ENCODE measurements at places on chromosomes 12 and 14.

GRCh38 chr12:106247674-106248311 lies at the start of gene CKAP4:
TSS of gene CKAP4 (minus strand) at chr12:106248020. CDS start at chr12:106247851, 169 bp downstream.
- no peak for DNase-seq

DNA sequence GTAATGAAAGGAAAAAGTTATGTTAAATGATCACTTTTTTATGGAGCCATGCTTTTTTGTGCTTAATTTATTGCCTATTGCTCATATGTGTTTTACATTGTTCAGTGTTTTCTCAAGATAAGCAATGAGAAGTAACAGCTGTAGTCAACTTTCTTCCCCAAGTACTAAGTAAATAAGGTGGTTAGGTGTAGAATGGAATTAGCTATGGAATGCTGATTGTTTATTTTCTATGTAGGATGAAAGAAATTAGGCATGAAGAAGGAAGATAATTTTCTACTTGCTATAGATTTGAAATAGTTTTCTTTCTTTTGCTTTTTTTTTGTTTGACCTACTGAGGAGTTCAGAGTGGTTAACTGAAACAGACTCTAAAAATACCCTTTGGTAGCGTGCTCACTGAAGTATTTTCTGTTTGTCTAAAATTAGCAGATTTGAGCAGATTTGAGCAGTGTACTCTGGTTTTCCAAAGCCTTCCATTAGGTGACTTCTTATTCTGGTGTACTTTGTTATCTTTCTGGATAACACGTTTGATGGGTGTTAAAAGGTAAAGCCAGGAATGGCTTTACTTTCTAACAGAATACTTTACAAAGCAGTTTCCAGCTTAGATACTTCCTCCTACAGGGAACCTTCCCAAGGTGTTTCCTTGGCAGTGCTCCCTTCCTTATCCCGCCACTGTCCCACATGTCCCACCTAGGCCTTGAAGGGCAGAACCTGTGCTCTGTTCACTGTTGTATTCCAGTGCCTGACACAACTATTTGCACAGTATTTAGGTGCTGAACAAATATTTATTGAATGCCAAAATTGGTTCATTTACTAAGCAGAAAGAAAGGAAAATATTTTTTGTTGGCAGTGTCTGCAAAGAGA lies 56.0 kb downstream of the RASSF3 start:
- DNase-seq = no peak

DNA sequence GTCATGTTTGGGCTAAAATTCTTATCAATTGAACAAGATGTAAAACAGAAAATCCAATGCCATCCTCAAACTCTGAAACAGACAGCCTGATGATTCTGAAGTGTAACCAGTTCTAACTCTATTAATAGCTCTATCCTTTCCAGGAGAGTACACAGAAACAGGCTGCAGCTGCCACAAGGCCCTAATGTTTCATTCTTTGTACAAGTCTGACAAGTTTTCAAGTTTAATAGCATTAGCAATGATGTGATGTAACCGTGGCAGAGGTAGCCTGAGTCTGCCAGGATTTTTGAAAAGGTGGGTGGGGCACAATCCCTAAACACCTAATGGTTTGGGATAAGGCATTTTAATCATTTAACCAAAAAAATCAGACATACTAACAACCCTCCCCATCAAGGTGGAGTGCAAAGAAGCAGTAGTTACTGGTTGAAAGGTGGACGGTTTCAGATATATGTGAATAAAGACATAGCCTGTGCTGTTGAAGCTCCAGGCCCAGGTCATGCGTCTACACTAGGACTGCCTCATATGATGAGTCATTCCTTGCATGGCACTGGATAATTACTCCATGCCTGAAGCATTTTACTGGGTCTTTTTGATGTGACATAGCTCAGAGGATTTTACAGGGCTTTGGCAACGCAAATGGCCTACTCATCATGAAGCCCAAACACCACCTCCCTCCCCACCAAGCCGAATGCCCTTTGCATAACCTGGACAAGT lies 145.1 kb upstream of the GRIP1 start:
- no peak for DNase-seq

DNA sequence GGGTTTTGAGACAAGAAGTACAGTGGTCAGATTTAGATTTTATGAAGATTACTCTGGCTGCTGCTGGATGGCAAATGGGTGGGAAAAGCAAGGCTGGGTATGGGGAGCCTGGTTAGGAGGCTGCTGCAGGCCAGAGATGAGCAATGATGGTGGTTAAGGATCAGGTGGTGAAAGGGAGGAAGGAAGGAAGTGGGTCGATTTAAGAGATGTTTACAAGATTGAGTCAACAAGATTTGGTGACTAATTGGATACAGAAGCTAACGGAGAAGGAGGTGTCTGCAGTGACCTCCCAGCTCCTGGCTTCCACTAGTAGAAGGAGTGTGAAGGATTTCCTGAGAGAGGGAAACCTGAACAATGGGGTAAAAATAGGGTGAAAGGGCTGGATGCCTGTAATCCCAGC lies 18.7 kb downstream of the NOS1 start:
- no peak for DNase-seq

DNA sequence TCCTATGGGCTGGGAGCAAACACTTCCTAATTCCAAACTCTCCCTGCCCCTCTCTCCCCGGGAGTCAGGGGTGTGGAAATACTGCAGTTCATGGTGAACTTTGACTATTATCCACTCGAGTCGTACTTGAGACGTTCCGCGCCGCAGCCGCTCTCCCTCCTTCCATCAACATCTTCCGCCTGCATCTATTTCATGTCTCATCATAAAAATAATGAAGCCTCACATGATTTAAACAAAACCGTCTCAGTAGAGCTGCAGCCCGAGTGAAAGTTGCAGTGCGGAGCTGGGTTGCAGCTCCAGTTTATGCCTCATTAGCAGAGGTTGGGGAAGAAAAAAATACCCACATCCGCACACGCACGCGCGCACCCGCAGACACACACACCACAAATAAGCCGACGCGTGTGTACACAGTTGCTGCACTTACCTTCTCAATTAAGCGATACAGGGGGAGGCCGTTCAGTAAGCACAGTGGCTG lies 283 bp downstream of the LMO3 start:
- peak; percentile 81 for DNase-seq

- no peak for DNase-seq
These were observed 178.6 kb downstream of the AACS start for GRCh38 chr12:125243811-125244210.

- DNase-seq = peak; percentile 44
These were observed 97.1 kb upstream of the CDKN3 start for GRCh38 chr14:54299410-54300363.

- DNase-seq = no peak
These were observed 12.7 kb upstream of the HNF1A start for GRCh38 chr12:120965534-120966091.

GRCh38 chr14:103190741-103191140 lies 67.5 kb downstream of the TNFAIP2 start:
- no peak for DNase-seq

DNA sequence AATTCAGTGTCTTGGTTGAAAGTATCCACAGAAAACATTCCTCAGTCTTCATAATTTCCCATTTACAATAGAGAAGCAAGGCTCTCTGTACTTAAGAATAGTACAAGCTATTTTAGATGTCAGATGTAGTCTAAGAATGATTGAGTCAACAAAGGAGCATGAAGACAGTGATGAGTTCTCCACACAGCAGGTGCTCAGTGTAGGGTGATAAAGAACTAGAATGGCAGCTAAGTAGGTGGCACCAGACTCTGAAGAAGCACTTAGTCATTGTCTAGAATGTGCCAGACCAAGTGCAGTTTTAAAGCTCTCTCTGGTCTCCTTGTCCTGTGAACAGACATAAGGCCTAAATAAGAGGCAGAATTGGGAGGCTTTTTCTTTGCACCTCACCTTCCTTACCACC lies 504.6 kb downstream of the NRXN3 start:
- peak; percentile 100 for DNase-seq

DNA sequence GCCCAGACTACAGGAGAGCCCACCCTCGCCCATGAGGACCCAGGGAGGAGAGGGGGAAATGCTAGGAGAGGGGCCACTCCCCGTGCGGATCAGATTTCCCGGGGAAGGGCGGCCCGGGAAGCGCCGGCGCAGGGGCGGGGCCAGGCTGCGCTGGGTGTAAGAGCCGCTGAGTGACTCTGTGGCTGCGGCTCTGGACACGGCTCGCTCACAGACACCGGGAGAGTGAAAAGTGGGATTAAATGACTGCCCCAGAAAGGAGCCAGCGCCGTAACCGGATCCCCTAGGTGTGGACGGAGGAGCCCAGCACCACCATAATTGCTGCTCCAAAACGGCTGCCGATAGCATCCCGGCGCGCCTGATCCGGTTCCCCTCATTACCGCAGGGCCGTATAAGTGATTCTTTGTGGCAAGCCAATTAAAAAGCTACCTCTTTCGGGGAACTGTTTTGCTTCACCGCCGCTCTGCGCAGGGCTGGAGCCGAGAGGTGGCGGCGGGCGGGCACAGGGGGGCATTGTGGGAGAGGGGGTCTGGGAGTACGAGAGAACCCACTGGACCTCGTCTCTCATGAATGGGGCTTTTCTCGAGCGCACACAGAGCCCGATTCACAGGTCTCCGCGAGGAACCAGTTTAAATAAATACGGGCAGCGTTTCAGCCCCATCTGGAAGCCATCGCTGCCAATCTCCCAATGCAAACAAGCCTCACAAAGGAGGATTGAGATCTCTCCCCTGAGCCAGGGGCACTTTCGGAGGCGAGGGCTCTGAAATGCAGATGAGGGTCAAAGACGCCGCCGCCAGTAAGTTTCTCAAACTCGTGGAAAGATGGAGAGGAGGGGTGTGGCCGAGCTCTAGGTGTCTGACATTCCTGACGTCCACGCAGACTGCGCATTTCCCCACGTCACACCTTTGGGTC lies 2.5 kb downstream of the COL2A1 start:
- DNase-seq = peak; percentile 36

All from DMS79 (cell line).